ENCODE measurements at places on chromosomes 4 and X.

GRCh38 chr4:149296084-149296483, 519.6 kb downstream of the IQCM start:
- no peak overlapping the region for H3K27ac ChIP-seq
- H3K36me3 ChIP-seq = no peaks in the 10 kb centered on the region
- no peaks in the 10 kb centered on the region for H3K27me3 ChIP-seq
- DNase-seq = no peak
- no peaks in the 10 kb centered on the region for H3K4me1 ChIP-seq
- no peak overlapping the region for H3K4me3 ChIP-seq

- H3K36me3 ChIP-seq = no peaks in the 10 kb centered on the region
- DNase-seq = no peak
- no peaks in the 10 kb centered on the region for H3K4me1 ChIP-seq
- no peak overlapping the region for H3K27ac ChIP-seq
- H3K4me3 ChIP-seq = no peak overlapping the region
- H3K27me3 ChIP-seq = peaks cover 6% of the 10 kb centered on the region
Measured at GRCh38 chr4:100590325-100590724, 72.5 kb upstream of the EMCN start.

- no peaks in the 10 kb centered on the region for H3K36me3 ChIP-seq
- no peak for DNase-seq
- H3K4me3 ChIP-seq = no peak overlapping the region
- no peak overlapping the region for H3K27ac ChIP-seq
- H3K27me3 ChIP-seq = no peaks in the 10 kb centered on the region
- peaks cover 13% of the 10 kb centered on the region for H3K4me1 ChIP-seq
Measured at GRCh38 chr4:52694936-52695335, 35.8 kb upstream of the USP46 start.

DNA sequence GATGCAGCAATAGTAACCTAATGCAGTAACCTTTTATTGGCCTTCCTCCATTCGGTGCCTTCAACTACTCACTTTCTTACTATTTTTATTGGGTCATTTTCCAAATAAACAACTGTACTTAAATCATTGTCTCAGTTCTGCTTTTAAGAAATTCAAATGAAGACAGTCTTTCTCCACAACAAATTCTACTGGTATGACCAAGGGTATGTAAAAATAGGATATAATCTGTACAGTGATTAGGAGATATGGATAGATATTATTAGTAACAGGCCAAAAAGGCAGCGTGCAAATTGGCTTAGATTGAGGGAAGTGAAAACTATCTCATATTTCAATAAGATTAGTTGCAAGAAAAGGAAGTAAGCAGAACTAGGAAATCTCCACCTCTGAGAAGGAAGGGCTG, 177.4 kb upstream of the PPP1R2C start:
- peaks cover 8% of the 10 kb centered on the region for H3K4me1 ChIP-seq
- no peak overlapping the region for H3K4me3 ChIP-seq
- peak overlapping the region; percentile 32 for H3K27ac ChIP-seq
- no peak for DNase-seq
- H3K27me3 ChIP-seq = no peaks in the 10 kb centered on the region

DNA sequence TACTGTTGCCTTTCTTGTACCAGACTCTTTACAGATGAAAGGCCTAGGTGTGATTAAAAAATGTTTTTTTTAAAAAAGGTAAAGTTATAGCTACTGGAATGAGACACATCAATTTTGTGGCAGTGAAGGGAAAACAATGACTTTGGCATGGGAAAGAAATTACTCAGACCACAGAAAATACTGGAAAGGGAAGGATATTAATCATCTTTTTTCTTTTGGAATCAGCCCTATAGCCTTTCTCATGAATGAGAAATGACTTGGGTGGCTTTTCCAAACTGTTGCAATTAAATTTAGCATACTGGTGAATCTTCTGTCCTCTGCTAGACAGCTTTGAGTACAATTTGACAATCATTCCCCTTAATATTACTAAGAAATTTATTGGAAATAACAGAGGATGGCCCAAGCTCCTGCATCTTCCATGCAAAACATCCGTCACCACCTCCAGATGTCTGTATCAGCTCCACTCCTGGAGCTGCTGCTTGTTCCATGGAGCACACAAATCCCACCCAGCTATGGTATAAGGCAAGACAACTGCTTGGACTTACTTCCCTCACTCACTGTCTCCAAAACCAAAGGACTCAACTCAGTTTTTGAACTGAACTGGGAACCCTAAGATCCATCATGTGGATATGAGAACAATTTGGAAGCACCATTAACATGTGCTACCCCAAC, 97.6 kb upstream of the ARSJ start:
- H3K36me3 ChIP-seq = peaks cover 2% of the 10 kb centered on the region
- no peak overlapping the region for H3K27ac ChIP-seq
- no peak overlapping the region for H3K4me3 ChIP-seq
- H3K4me1 ChIP-seq = peaks cover 7% of the 10 kb centered on the region
- no peaks in the 10 kb centered on the region for H3K27me3 ChIP-seq

DNA sequence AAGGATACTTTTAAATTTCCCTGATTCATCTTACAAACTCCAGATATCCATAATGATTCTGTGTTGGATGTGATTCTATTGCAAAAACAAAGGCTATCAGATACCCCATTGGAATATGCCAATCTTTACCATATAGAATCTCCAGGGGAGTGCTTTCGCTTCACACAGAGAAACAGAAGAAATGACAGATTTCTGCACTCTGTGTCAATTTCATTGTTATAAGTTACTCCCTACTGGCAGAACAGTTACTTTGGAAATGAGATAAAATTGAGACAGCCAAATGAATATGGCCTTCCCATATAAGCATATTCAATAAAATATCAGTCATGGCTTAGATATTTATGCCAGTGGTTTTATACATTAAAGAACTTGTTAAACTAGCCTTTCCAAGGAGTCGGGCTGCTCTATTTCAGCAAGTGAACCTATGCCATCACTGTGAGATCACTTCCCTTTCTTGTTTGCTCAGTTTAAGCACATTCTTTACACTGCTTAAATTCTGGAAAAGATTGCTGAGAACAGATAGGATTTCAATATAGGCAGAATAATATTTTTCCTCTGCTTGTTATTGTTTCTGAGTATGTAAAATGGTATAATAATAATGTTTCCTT, 127.5 kb upstream of the ANXA10 start:
- no peaks in the 10 kb centered on the region for H3K4me1 ChIP-seq
- H3K36me3 ChIP-seq = no peaks in the 10 kb centered on the region
- no peak overlapping the region for H3K27ac ChIP-seq
- H3K27me3 ChIP-seq = no peaks in the 10 kb centered on the region

GRCh38 chrX:134235236-134235635, 1.7 kb upstream of the CCDC160 start:
- H3K4me3 ChIP-seq = no peak overlapping the region
- no peak for DNase-seq
- H3K27ac ChIP-seq = no peak overlapping the region

GRCh38 chrX:106208154-106208553, 40.0 kb downstream of the PWWP3B start:
- H3K4me3 ChIP-seq = no peak overlapping the region
- no peaks in the 10 kb centered on the region for H3K4me1 ChIP-seq
- H3K27me3 ChIP-seq = no peaks in the 10 kb centered on the region
- H3K27ac ChIP-seq = no peak overlapping the region
- no peak for DNase-seq

- H3K4me3 ChIP-seq = no peak overlapping the region
- no peaks in the 10 kb centered on the region for H3K36me3 ChIP-seq
- peak overlapping the region; percentile 57 for H3K27ac ChIP-seq
- no peaks in the 10 kb centered on the region for H3K27me3 ChIP-seq
- no peak for DNase-seq
- H3K4me1 ChIP-seq = peaks cover 2% of the 10 kb centered on the region
Measured at GRCh38 chr4:8391972-8392371, 48.6 kb downstream of the ACOX3 start.

- no peaks in the 10 kb centered on the region for H3K36me3 ChIP-seq
- H3K27me3 ChIP-seq = peaks cover 26% of the 10 kb centered on the region
- no peaks in the 10 kb centered on the region for H3K4me1 ChIP-seq
- no peak overlapping the region for H3K27ac ChIP-seq
- no peak for DNase-seq
- no peak overlapping the region for H3K4me3 ChIP-seq
Measured at GRCh38 chr4:147076179-147076578, 130.5 kb upstream of the TTC29 start.

- DNase-seq = no peak
- no peaks in the 10 kb centered on the region for H3K27me3 ChIP-seq
- H3K27ac ChIP-seq = no peak overlapping the region
- peaks cover 12% of the 10 kb centered on the region for H3K4me1 ChIP-seq
Measured at GRCh38 chrX:69541956-69542355, 37.8 kb downstream of the NALF2 start.

- H3K4me1 ChIP-seq = no peaks in the 10 kb centered on the region
- H3K4me3 ChIP-seq = no peak overlapping the region
- H3K27ac ChIP-seq = no peak overlapping the region
- no peak for DNase-seq
Measured at GRCh38 chr4:163344147-163345125, 744 bp downstream of the NPY5R start.

GRCh38 chr4:1975391-1975801, 33.4 kb downstream of the NELFA start:
- H3K4me3 ChIP-seq = no peak overlapping the region
- H3K4me1 ChIP-seq = peaks cover 3% of the 10 kb centered on the region
- no peak for DNase-seq
- H3K27me3 ChIP-seq = no peaks in the 10 kb centered on the region
- peaks cover under 1% of the 10 kb centered on the region for H3K36me3 ChIP-seq

GRCh38 chr4:119190354-119190753, 22.2 kb upstream of the USP53 start:
- H3K4me3 ChIP-seq = no peak overlapping the region
- H3K27me3 ChIP-seq = peaks cover 1% of the 10 kb centered on the region

DNA sequence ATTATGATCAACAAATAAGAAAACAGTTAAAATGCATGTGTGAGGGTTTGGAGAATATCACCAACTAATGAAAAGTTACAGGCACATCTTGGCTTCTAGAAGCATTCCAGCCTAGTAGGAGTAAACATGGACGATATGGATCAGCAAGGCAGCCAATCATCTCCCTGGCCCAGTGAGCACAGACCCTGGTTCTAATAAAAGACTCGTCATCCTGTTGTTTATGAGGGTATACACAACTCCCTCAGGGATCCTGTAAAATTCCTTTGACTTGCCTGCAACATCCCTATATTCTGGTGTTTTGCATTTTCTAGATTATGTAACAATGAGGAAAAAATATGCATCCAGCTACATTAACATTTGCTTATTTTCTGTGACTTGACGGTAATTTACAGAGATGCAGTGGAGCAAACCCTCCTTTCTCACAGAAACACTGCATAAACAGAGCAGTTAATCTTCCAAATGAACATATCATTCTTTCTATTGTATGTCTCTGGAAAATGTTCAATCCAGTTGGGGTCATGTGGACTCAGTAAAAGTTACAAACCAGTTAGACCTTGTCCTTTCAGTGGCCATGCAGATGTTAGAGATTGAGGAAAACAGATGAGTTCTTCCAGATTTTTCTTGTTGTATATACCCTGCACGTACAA, 88.9 kb upstream of the NDP start:
- H3K27me3 ChIP-seq = no peaks in the 10 kb centered on the region
- H3K36me3 ChIP-seq = peaks cover 2% of the 10 kb centered on the region
- no peaks in the 10 kb centered on the region for H3K4me1 ChIP-seq
- no peak overlapping the region for H3K4me3 ChIP-seq

- H3K4me1 ChIP-seq = peaks cover 15% of the 10 kb centered on the region
- no peak for DNase-seq
Measured at GRCh38 chrX:48960291-48960690, 2.9 kb upstream of the OTUD5 start.

GRCh38 chr4:148056879-148057278, 325.0 kb downstream of the ARHGAP10 start:
- peaks cover 70% of the 10 kb centered on the region for H3K4me1 ChIP-seq
- H3K27me3 ChIP-seq = no peaks in the 10 kb centered on the region
- no peak for DNase-seq
- H3K36me3 ChIP-seq = no peaks in the 10 kb centered on the region

DNA sequence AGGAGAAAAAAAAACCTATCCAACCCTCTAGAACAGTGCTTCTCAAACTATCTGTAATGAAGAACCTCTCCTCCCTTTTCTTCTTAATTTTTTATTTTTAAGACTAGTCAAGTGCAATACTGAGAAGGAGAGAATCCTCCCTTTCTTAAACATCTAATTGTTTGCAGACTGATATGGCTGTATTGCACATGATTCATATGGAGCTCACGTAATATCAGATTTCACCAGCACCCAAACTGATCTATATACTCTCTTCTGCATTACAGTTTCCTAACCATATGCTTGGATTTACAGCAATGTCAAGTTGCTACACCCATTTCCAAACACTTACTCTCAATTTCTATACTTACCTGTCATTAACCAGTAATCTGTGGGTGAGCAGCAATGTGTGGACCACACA, 9.5 kb downstream of the PRMT9 start:
- no peak overlapping the region for H3K27ac ChIP-seq
- H3K4me3 ChIP-seq = no peak overlapping the region
- DNase-seq = no peak
- peaks cover 5% of the 10 kb centered on the region for H3K36me3 ChIP-seq

DNA sequence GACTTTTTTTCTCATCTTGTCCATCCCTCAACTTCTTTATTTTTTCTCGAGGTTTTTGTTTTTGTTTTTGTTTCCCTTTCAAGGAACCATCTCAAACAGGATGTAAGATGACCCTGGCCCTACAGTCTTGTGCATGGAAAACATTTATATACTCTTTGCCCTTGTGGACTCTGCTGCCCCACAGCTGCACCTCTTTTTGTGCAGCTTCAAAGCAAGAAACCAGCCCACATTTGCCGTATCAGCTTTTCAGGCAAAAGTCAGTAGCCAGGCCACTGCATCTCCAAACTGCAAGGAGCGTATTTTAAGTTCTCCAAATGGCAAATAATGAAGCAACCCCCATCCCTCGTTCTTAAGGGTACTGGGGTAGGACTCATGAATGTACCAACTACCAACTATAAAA, 756.5 kb downstream of the C4orf33 start:
- no peak overlapping the region for H3K4me3 ChIP-seq
- no peak overlapping the region for H3K27ac ChIP-seq
- no peak for DNase-seq
- no peaks in the 10 kb centered on the region for H3K36me3 ChIP-seq
- no peaks in the 10 kb centered on the region for H3K4me1 ChIP-seq
- no peaks in the 10 kb centered on the region for H3K27me3 ChIP-seq

DNA sequence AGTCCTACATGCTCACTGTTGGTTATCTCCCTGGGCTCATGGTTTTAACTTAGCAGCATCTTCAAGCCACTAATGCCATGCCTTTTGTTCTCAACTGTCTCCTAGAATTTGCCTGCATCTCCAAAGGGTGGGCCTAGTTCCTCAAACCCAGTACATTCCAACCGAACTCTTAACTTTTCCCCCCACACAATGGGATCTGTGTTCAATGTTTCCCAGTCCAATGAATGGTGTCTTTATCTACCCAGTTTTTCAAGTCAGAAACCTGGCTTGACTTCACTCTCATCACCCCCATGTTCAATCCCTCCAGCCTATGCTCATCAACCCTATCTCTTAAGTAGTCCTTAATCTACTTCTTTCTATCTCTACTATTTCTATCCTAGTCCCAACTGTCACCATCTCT, 12.9 kb downstream of the CD40LG start:
- H3K4me1 ChIP-seq = peaks cover 41% of the 10 kb centered on the region
- no peak for DNase-seq
- no peaks in the 10 kb centered on the region for H3K27me3 ChIP-seq
- peaks cover 16% of the 10 kb centered on the region for H3K36me3 ChIP-seq

Data from T-helper 17 cell (primary cell).